Caki2 (cell line): ENCODE measurements at places on chromosomes 16 and 17. TPM values are rescaled to one million over a fixed set of nuclear protein-coding genes. Genes with fewer than 3 reads are reported as not detected.
A peak's percentile ranks its signal among the peaks of the same experiment; 100 is the strongest.

- no peak for DNase-seq
Observed at GRCh38 chr16:78396673-78397072, 297.2 kb downstream of the WWOX start.

The DNASE1L2 gene
- 0.98 TPM in 1 of 2 replicates, not detected in the other for total RNA-seq

The NUP85 gene
- total RNA-seq, result 71.4 and 87.8 TPM in 2 replicates

GRCh38 chr16:78915811-78916345 is 684.7 kb downstream of the MAF start:
- no peak for DNase-seq

- DNase-seq, result no peak
Observed at GRCh38 chr17:40436636-40437035, 6.6 kb upstream of the IGFBP4 start.

The SLC5A11 gene
- total RNA-seq, result not detected in 2 replicates

- DNase-seq, result peak; percentile 49
Observed at GRCh38 chr17:13362341-13363122, 239.2 kb downstream of the HS3ST3A1 start.

DNA sequence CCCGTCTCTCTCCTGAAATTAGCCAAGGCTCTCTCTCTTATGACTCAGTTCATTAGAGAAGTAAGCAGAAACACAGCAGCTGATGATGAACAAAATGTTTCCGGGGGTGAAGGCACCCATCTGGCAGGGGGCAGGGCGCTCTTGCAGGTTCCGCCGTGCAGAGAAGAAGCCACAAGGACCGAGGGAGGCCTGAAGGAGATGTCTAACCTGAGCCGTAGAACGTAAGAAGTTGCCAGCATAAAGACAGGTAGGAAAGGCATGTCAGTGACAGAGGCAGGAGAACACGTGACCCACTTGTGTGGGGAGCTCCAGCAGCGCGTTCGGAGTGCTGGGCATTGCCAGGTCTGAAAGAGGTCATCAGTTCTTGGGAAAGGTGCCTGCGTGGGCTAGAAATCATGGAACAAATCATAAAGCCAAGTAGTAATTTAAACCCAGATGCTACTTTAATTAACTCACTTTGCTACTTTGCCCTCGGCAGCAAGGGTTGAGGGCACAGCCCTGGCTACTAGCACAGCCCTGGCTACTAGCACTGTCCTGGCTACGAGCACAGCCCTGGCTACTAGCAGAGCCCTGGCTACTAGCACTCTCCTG is 198.6 kb downstream of the RPTOR start:
- no peak for DNase-seq

DNA sequence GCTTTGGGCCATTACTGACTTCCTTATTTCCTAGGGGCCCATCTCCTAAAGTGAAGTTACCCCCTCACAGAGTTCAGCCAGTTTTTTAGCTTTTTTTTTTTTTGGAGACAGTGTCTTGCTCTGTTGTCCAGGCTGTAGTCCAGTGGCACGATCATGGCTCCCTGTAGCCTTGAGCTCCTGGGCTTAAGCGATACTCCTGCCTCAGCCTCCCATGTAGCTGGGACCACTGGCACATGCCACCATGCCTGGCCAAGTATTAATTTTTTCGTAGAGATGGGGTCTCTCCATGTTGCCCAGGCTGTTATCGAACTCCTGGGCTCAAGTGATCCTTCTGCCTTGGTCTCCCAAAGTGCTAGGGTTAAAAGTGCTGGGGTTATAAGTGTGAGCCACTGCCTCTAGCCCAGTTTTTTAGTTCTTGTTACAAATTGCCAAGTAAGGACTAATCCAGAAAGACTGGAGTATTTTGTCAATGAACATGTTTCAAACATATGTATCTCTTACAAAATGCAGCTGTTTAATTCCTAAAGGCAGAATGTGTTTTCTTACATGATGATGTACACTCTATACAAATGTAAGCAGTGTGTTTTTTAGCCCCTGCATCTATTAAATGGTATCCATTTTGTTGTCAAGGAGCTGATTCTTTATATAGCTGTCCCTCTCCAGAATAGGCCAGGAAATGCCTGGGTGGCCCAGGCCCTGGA is 49.1 kb upstream of the IL34 start:
- no peak for DNase-seq
